HTR-8/SVneo (cell line): ENCODE measurements at places on chromosomes 12 and 14.

DNA sequence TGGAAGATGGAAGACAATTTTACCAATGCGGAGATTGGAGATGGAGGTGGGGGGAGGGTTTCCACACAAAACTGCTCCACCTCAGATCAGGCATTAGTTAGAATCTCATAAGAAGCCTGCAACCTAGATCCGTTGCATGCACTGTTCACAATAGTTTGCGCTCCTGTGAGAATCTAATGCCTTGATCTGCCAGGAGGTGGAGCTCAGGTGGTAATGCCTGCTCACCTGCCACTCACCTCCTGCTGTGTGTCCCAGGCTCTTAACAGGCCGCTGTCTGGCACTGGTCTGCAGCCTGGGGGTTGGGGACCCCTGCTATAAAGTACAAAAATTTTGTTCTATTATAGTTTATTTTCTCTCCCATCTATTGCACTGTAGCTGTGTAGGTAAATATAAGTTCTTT, 84.9 kb upstream of the FOXG1 start:
- DNase-seq: no peak

- DNase-seq: no peak
Observed at GRCh38 chr12:49195736-49196135, 6.9 kb upstream of the TUBA1A start.

GRCh38 chr14:62889364-62889763, 155.9 kb downstream of the KCNH5 start:
- DNase-seq: no peak

GRCh38 chr14:83300476-83301064, 1766.9 kb upstream of the SEL1L start:
- no peak for DNase-seq

- DNase-seq: no peak
Observed at GRCh38 chr12:121524196-121524916, 56.5 kb downstream of the KDM2B start.

DNA sequence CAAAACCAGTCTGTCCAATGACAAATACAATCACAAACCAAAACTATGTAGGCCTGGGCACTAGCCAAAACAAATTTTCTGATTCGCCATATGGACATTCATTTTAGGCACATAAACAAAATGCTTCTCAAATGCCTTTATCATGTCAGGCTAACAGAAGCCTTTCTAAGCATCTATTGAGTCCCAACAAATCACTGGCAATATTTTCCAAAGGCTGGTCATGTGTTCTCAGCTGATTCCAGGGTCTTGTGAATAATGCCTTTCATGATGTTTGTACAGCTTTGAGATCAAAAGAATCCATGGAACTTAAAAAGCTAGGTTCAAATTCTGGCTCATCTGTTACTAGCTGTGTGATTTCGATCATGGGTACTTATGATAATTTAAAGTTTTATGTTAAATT, 16.1 kb downstream of the FSCB start:
- DNase-seq: no peak

DNA sequence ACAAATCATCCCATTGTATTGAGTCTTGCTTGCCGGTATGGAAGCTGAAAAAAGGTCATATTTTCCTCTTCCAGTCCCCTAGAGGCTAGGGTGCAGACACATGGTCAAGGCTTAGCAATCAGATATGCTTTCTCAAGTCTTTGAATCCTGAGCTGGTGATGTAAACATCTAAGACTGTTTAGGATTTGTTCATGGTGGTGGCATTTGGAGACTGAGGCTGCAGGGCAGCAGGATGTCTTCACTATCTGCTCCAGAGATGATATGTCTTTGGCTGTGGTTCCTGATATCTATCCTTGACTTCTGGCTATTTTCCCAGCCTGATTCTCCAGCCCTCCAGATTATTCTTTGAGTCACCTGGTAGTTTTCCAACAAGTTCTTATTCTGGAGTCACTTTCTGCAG, 50.5 kb upstream of the DACT1 start:
- DNase-seq: no peak
